ENCODE measurements at places on chromosomes 7 and 10.

DNA sequence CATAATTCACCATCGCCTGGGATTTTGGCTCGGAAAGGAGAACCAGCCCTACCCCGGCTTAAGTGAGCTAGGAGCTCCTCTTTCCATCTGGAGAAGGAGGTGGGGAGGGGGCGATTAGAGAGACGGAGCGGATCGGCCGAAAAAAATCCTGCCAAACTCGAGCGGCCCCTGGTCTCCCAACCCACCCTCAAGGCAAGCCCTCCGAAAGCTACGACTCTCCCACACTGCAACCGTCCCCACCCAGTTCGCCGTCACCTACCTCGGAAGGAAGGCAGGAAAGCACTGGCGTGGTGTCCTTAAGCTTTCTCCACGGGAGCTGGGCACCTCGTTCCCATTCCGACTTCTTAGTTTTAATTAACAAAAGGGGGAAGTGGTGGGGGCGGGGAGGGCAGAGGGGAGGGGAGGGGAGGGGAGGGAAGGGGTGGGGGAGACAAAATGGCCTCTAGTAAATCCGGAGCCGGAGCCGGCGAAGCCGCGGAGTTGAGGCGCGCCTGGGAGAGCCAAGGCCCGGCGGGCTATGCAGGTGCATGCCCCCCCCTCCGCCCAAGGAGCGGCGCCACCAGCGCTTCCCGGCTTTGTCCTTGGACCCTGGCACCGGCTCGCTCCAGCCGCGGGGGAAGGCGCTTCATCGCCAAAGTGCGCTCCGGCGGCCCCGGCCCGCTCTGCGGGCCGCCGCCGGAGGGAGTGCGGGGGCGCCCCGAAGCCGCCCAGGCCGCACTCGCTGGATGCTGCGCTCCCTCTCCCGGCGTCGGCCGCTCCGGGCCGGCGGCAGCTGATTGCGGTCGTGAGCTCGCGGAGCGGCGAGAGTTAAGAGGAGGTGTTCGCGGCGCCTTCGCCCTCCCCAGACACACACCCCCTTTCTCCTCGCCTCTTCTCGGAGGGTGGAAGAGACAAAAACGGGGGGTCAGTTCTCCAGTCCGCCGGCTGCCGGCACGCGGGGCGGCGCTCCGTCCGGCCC lies at the start of gene LRRC4:
TSS of gene LRRC4 (minus strand) at position 784 of the 958 bp plus-strand sequence. CDS start 797 bp downstream, outside the sequence.
- no peak for DNase-seq

DNA sequence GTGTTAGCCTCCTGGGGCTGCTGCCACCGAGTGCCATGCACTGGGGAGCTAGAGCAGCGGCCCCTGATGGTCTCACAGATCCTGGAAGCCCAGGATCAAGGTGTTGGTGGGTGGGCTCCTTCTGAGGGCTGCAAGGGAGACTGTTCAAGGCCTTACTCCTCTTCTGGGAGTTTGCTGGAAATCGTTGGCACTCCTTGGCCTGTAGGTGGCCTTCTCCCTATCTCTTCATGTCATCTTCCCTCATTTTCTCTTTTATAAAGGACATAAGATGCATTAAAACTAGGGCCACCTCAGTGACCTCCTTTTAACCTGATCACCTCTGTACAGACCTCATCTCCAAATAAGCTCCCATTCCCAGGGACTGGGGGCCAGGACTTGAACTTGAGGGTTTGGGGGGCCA lies 27.0 kb upstream of the ZNF862 start:
- no peak for DNase-seq

GRCh38 chr10:6228647-6229046 lies 25.9 kb downstream of the PFKFB3 start:
- no peak for DNase-seq

- DNase-seq = no peak
These were observed 94.0 kb downstream of the TWIST1 start for GRCh38 chr7:19023477-19023876.

GRCh38 chr7:154744256-154744860 lies 258.6 kb downstream of the PAXIP1 start:
- DNase-seq = no peak

- no peak for DNase-seq
These were observed 6.0 kb upstream of the ZNRF2 start for GRCh38 chr7:30278376-30278775.

- no peak for DNase-seq
These were observed 629.7 kb downstream of the ACTR3B start for GRCh38 chr7:153389261-153389660.

DNA sequence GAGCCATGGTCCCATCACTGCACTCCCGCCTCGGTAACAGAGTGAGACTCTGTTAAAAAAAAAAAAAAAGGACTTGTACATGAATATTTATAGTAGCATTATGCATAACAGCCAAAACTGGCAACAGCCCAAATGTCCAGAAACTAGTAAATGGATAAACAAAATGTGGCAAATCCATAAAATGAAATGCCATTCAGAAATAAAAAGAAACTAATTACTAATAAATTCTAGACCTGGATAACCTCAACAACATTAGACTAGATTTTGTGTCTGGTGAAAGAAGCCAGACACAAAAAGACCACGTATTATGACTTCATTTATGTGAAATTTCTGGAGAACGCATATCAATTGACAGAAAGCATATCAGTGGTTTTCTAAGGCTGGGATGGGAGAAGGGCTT lies 74.5 kb downstream of the HPSE2 start:
- no peak for DNase-seq
